ENCODE measurements at places on chromosomes 2 and 18. TPM values are rescaled to one million over a fixed set of nuclear protein-coding genes. Genes with fewer than 3 reads are reported as not detected.

DNA sequence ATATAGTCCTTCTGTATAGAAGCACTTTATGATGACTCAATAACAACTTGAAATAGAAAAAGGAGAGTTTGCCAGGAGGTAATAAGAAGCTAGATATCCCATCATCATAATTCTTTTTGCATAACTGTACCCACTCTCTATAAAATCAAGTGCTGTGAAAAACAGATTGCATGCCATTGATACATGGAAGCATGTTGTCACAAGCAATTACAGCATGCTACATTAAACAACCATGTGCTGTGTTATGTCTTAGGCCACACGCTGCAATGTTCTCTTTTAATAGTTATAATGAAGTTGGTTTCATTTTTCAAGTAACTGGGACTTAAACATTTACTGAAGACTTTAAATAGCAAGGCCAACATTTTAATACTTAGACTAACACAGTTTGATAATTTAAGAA lies 264.2 kb downstream of the RPRM start:
- no peak for DNase-seq

Gene EPHA4
- total RNA-seq = 111 TPM

Gene ITPRIPL1
- total RNA-seq = 1.4 TPM

Gene ITGA4
- total RNA-seq = 20.6 TPM

DNA sequence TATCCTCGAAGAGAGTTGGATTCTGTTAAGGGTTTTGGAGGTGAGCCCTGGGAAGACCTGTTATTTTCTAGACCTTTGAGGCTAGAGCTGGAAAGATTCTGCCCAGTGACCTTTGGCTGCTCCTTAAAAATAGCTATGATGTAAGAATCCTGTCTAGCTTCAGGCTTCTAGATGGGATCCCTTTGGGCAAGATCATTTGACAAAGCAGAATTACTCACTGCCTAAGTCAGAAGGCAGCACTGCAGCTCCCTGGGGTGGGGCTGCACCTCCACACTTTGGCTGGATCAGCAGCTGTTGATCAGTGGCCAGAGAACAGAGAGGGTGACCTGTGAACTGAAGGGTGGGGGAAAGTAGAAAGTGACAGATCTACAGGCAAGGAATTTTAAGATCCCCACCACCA lies 103.8 kb downstream of the ASAP2 start:
- peak; percentile 82 for DNase-seq

Gene NOSTRIN
- total RNA-seq = 0.18 TPM

Gene TNFAIP6
- total RNA-seq = 2.2 TPM

Gene MOB4
- total RNA-seq = 69.4 TPM

DNA sequence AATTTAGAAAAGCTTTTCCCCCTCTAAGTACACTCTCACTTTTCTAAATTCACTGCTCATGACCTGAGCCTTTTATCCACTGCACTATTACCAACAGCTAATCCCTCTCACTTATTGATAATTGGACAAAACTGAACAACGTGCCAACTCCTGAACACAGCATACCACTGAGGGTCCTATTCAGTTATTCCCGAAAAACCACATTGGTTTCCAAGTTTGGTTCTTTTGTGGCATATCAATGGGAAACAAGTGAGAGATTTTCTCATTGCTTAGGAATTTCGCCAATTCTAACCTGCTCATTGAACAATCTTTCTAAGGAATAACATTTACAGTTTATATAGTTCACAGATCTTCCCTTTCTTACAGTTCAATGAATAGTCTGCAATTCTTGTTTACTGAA lies 977.4 kb downstream of the TMEM182 start:
- no peak for DNase-seq

Gene SLC9A2
- not detected for total RNA-seq

DNA sequence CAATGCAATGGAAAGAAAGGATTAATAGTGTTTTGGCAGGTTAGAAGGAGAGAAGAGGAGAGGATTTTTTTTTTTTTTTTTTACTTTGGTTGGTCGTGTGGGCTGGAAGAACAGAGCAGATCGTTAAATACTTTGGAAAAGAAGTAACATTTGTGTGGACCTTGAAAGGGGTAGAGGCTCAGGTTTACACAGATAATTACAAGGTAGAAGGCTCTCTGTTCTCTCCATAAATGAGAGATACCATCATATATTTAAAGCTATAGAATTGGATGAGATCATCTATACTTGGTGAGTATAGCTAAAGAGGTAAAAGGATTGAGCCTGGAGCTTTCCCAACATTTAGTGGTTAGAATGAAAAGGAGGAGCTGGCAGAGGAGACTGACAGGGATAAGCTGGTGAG lies 49.0 kb downstream of the SMCHD1 start:
- no peak for DNase-seq

Gene CNOT9
- total RNA-seq = 71.0 TPM

DNA sequence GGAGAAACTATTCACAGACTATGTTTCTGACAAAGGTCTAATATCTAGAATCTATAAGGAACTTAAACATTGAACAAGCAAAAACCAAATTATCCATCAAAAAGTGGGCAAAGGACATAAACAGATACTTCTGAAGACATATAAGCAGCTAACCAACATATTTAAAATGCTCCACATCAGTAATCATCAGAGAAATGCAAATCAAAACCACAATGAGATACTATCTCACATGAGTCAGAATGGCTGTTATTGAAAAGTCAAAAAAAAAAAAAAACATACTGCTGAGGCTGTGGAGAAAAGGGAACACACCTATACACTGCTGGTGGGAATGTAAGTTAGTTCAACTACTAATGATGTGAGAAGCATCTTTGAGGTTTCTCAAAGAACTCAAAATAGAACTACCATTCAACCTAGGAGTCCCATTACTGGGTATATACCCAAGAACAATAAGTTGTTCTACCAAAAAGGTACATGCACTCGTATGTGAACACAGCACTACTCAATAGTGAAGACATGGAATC lies 220.4 kb upstream of the TFPI start:
- peak; percentile 62 for DNase-seq

Gene LAMA3
- total RNA-seq = 0.18 TPM

DNA sequence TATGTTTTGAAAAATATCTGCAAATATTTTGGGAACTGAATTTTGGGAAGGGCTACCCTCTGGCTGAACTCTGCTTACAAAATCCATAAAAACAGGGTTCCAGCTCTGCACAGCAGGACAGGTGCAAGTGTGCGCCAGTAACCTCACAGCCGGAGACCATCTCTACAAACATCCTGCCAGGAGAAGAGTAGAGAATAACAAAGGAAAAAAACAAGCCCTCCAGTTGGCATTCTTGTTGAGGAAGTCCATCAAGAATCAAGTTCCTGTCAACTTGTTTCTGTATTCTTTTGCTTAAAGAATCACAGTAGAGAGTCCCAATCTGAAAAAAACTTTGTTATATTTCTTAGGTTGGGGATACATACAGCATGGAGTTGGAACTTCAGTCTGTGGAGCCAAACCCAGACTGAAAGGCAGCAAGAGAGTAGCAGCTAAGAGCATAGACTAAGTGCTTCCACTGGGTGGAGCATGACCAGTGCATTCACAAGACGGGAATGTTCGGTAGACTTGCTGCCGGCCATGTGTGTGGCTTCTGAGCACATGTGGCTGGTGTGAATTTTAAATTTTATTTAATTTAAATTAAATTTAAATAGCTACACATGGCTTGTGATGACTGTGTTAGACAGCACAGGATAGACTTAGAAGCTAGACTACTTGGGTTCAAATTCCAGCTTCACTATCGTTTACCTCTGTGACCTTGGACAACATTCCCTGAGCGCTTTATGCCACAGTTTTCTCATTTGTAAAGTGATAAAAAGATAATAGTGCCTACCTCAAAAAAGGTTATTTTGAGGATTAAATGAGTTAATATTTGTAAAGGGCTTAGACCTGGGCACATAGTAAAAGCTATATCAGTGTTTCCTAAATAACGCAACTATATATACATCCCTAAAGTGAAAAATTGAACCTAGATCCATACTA lies 41.9 kb downstream of the SPTBN1 start:
- peak; percentile 23 for DNase-seq

DNA sequence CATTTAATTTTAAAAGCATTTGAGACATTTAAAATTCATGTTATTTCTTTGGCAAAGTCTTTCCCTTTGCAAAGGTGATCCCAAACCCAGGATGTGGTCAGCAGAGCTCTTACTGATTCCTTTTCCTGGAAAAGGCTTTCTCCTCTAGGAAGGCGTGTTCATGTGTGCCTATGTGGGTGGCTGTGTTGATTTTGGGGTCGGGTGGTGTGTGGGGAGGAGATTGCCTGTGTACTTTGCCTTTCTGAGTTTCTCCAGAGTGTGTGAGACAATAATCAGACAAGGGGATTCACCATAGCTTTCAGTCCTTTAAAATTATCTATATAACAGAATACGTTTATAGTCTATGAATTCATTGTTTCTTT lies 173.2 kb downstream of the SOCS6 start:
- no peak for DNase-seq

- no peak for DNase-seq
Observed at GRCh38 chr2:2800697-2801096, 469.6 kb upstream of the MYT1L start.

DNA sequence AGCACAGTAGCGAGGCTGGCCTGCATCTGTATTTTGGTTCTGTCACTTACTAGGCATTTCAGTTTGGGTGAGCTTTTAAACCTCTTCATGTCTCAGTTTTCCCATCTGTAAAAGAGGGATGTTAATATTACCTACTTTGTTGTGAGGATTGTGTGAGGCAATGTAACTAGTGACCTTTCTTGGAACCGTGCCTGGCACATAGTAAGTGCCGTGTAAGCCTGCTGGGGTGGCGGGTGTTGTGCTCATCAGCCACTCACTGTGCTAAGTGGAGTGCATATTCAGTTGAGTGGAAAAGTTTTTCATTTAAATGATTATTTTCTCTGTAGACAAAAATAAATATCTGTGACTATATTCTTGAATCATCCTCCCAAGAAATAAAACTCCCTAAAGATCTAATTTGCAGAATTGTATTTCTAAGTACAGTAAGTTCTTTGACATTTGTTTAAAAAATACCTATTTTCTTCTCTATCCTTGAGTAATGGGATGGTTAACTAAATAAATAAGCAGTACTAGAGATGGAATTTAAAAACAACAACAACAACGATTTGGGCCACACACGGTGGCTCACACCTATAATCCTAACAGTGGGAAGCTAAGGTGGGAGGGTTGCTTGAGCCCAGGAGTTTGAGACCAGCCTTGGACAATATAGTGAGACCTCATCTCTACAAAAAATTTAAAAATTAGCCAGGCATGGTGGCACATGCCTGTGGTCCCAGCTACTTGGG lies 56.7 kb downstream of the MALT1 start:
- peak; percentile 56 for DNase-seq

DNA sequence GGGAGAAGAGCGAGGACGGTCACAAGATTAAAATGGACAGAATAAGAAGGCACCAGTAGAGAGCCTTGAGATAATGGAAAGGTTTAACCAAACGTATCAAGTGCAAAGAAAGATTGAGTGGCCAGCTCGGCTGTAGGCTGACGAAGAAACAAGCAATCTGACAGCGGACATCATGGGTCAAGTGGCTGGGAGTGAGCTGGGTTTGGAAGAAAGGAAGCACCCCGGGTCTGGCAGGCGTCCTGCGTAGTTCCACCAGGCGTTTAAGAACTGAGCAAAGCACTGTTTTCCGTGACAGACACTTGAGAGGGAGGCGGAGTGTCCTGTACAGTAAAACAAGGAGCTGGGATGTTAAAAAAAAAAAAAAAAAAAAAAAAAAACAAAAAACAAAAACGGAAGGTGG lies 27.1 kb downstream of the DAPL1 start:
- DNase-seq = no peak

- peak; percentile 53 for DNase-seq
Observed at GRCh38 chr2:172540421-172540820, 15.5 kb upstream of the PDK1 start.

- no peak for DNase-seq
Observed at GRCh38 chr2:230783101-230783500, 70.5 kb downstream of the CAB39 start.

Gene TEX44
- not detected for total RNA-seq

DNA sequence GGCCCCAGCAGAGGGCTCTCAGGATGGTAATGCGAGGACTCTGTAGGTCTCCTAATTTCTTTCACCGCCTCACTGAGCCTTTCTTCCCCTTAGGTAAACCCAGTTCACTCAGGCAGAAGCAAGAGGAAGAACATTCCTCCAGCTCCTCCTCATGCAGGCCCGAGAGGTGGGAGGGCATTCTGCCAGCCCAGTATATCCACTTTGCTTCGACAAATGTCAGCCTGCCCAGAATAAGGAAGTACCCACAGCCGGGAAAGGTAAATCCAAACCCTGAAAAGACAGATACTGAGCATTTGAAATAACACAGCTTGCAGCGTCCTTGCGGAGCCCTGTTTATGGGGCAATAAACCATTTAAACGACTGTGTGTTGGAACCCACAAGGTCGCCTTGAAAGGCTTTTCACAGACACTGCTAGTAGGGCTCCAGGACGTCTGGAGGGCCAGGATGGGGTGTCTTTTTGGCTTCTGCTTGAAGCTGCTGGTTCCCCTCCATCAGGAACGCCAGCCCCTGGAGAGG lies 63.0 kb upstream of the STPG4 start:
- DNase-seq = no peak

- no peak for DNase-seq
Observed at GRCh38 chr2:54325148-54325547, 69.1 kb upstream of the TSPYL6 start.
